Right hindlimb (tissue), 1 donor: ENCODE measurements at places on chromosomes 6 and 20.

DNA sequence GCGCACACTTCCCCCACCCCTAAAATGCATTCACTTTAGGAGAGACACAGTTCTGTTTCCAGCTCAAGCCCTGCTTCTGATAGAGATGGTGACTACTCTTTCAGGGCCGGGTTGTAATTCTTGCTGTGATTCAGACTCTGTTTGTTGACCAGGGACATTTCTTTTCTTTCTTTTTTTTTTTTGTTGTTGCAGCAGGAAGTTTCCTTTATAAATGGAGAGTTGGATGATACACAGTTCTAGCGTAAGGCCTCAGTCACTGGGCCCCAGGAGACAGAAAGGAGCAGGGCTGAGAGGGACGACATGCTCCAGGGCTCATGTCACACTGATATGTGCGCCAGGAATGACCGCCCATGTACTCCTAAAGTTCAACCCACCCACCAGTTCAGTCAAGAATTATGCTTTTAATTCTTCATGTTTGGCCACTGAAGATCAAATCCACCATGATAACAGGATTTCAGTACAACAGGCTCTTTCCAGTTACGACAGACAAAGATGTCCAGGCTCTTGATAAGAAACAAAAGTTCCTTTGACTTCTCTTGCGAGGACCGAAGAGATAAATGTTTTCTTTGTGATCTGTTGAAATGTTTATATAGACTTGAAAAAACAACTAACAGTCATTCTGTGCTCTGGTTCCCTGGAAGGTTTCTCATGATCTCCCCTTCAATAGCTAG lies 142.5 kb downstream of the CD164 start:
- no peak for DNase-seq

GRCh38 chr6:157143171-157143889 lies 180.0 kb downstream of the TMEM242 start:
- DNase-seq: peak; percentile 44

GRCh38 chr20:45576995-45577394 lies 2.1 kb downstream of the WFDC8 start:
- no peak for DNase-seq

DNA sequence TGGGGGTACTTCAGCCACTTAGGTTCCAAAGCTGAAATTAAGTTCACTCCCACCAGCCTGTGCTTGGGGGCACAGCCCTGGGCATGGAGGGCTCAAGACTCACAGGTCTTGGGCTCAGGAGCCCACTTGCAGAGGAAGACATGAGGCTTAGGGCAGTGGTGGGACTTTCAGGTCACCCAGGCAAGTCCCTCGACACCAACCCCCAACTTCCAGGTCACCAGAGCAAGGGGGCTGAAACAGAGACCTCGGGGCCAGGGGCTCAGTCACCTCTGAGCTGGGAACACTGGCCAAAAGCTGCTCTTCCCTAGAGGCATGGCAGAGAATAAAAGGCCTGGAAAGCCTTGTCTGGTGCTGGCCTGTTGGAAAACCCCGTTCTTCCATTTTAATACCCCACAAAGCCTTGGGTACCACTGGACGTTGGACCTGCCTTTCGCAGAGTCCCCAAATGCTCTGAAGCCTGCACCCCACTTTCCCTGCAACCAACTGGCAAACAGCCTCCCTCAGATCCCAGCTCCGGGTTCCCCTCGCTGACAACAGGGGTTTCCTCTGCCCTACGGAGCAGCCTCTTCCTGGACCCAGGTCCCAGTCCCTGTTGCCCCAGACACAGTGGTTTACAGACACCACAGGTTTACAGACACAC lies 160.9 kb upstream of the PMEPA1 start:
- no peak for DNase-seq

DNA sequence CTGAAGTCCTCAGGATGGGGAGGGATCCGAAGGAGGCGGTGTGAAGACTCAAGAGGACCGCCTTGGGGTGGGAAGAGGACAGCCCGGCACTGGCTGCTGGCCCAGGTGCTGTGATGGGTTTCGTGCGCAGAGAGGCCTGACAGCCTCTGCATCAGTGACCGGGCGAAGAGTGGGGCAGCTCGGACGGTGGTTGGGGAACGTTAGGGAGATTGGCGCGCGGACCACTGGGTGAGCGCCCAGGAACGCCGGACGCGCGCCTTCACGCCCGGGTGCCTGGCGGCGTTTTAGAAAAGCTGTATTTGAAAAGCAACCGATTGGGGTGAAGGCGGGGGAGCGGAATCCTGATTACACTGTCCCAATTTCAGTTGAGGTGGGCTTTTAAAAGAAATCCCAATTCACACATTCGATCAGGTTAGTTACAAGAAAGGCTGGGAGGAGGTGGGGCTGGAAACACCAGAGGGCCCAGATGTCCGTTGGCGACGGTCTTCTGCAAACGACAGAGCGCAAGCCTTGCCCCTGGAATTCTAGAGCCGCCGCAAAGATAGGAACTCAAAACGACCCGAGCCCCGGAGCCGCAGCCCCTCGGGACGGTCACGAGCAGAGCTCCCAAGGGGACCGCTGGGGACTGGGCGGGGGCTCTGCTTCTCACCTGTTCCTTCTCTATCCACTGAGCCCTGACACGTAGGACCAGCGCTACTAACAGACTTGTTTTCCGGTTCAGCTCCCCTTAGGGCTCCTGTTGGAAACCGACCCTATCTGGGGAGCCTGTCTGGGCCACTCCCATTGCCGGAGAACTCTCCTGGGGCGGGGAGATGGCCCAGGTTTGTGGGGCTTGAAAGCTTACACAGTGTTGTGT lies 8.5 kb upstream of the TRIM40 start:
- no peak for DNase-seq

- DNase-seq: no peak
Measured at GRCh38 chr6:155221086-155221485, 42.7 kb upstream of the CLDN20 start.

- DNase-seq: peak; percentile 67
Measured at GRCh38 chr6:15365273-15365687, 119.4 kb downstream of the JARID2 start.

- DNase-seq: peak; percentile 95
Measured at GRCh38 chr6:28985462-28986164, 19.5 kb downstream of the ZNF311 start.

DNA sequence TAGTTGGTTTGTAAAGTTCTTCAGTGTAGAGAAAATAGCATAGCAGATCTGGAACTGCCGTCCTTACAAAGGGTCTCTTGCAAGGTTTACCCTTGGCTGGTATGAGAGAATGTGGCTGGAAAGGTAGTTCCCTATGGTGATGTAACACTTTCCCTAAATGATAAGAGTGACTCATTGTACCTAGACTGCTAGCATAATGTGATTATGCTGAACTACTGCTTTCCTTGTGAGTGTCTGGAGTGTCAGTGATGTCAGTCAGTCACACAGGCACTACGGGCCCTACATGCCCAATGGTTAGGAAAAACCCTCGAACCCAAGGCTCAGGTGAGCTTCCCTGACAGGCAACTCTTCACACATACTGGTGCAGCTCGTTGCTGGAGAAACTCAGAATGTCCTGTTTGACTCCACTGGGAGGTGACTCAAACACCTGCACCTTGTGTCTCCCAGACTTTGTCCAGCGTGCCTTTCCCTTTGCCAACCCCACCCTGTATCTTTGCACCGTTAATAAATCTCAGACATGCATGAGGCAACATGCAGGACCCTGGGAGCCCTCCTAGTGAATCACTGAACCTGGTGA lies 28.4 kb upstream of the LY86 start:
- no peak for DNase-seq

- DNase-seq: no peak
Measured at GRCh38 chr20:44570367-44570766, 12.0 kb upstream of the PKIG start.
